ENCODE measurements at places on chromosomes 4 and X.
A peak's percentile ranks its signal among the peaks of the same experiment; 100 is the strongest.

DNA sequence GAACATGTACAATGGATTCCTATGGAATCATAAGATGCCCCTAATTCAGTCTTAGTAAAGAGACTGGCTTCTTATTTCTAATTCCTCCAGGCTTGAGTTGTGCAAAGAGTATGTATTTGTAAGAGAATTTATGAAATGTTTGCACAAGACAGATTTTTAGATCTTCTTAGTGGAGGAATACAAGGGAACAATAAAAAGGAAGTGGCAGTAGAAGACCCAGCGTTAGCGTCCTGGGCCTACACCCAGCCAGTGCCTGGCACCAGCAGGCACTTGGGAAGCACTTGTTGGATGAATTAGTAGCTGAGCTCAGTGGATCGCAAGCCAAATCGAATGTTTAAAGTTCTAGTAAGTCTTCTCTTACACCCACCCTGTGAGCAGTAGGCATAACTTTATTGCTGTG lies 157.4 kb downstream of the PTTG2 start:
- DNase-seq = no peak

DNA sequence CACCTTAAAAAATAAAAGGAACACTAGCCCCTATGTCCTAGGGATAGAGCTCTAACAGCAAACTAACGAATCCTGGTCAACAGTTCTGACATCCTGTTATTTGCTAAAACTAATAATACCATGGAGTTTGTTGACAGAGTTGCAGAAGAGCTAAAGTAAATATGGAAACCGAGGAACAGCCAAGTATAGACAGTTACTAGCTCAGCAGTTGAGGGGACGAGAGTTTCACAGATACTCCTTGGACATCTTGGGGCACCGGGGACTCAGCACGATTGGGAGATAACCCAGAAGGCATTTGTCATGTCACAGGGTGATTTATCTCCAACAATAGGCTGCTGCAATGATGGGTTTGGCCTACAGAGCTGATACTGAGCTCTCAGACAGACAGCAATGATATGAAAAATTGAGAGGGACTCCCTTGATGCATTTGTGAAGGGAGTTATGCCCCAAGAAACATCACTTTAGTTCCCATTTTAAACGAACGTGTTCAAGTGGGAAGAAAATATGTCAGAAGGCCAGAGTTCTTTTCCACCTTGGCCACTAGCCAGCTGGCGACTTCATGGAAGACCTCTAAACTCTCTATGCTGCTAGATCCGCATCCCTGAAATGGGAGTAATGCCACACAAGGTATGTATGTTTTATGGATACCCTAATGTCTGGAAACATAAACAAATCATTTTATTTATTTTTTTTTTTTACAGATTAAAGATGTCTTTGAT lies 48.6 kb downstream of the TSC22D3 start:
- DNase-seq = no peak

- no peak for DNase-seq
These were observed 481.0 kb downstream of the SH2D1A start for GRCh38 chrX:124827258-124827845.

DNA sequence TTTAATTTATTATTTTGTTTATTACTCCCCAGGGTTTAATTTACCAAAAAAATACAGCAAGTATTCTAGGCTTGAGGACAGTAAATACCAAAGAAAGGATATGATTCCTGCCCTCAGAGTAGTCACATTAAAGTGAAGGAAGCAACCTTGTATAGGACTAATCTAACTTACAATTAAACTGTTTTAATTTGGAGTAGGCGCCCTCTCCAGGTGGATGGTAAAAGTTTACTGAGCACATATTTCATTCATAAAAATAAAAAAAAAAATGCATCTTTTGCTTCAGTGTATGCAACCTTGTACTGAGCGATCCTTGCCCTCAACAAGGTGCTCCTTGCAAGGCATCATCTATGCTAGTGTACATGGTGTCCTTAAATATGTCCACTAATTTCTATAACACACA lies 72.0 kb upstream of the MAGEB16 start:
- DNase-seq = peak; percentile 0

GRCh38 chrX:7926914-7927258 lies 327 bp downstream of the PNPLA4 start:
- no peak for DNase-seq

Data from GM04504 (cell line).